ENCODE measurements at places on chromosomes 12 and 14.

DNA sequence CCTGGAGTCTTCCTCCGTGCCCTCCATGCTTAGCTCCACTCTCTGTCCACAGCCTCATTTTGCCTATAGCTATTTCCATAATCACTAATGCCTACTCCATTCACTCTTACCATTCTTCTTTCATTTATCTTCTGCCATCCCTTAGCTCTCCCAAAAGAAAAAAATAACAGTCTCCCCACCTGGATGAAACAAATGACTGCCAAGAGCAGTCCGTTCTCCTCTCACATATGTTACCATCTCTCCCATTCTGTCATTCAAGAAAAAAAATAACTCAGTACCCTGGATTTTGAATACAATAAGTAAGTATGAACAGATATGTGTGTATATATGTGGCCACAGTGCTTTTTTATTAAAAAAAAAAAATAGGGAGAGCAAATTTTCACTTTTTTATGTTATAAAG, 13.2 kb downstream of the DUSP16 start:
- no peak for DNase-seq

GRCh38 chr12:108507971-108508642, 7.0 kb upstream of the FICD start:
- DNase-seq = no peak

- no peak for DNase-seq
These were observed 17.4 kb downstream of the LRP6 start for GRCh38 chr12:12249216-12250050.

DNA sequence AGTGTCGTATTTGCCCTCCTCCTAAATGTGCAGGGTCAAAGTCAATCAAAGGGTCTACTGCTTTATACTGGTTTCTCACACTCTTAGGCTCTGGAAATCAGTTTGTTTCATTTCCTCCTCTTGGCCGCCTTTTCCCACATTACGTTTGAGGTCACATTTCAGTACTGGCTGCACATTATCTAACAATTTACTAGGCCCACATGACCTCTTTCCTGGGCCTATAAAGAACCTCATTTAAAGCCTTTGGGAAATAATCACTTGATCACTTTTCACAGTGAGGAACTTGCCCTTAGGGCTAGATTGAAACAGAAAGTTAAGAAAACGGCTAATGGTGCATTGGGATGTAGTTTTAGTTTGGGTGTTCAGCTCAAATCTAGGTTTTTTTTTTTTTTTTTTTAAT, 497.5 kb downstream of the RERGL start:
- no peak for DNase-seq

- DNase-seq = no peak
These were observed 12.5 kb upstream of the STRN3 start for GRCh38 chr14:31038521-31039166.

GRCh38 chr12:54689984-54690383, 41.8 kb upstream of the DCD start:
- DNase-seq = no peak

DNA sequence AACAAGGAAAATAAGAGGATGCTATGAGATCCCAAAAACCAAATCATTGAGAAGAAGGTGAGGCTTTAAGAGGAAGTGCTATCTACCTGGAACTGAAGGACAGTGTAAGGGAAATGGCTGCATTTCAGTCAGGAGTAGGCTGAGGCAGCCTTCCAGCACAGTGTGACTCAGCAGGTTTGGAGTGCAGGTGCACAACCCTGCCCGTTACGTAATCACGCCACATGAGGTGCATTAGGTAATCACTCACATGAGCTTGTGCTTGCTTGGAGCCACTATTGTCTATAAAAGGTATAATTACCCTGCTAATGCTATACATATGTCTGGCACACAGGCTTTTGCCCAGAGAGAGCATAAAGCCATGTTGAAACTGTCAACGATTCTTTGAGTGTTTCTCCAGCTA, 74.9 kb downstream of the DIO2 start:
- no peak for DNase-seq

DNA sequence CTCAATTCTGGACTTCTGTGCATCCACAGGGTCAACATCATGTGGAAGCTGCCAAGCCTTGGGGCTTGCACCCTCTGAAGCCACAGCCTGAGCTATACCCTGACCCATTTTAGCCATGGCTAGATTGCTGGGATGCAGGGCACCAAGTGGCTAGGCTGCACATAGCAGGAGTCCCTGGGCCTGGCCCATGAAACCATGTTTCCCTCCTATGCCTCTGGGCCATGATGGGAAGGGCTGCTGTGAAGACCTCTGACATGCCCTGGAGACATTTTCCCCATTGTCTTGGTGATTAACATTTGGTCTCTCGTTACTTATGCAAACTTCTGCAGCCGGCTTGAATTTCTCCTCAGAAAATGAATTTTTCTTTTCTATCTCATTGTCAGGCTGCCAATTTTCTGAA, 84.1 kb upstream of the KIF21A start:
- no peak for DNase-seq

DNA sequence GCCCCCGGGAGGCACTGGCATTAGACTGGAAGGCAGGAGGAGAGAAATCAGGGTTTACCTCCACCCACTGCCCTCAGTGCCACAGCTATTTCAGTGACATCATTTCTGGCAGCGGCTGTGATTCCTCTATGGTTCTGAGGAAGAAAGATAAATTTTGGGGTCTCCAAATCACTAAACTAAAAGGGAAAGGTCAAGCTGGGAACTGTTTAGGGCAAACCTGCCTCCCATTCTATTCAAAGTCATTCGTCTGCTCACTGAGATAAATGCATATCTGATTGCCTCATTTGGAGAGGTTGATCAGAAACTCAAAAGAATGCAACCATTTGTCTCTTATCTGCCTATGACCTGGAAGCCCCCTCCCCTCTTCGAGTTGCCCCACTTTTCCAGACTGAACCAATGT, 14.0 kb upstream of the CRY1 start:
- no peak for DNase-seq

DNA sequence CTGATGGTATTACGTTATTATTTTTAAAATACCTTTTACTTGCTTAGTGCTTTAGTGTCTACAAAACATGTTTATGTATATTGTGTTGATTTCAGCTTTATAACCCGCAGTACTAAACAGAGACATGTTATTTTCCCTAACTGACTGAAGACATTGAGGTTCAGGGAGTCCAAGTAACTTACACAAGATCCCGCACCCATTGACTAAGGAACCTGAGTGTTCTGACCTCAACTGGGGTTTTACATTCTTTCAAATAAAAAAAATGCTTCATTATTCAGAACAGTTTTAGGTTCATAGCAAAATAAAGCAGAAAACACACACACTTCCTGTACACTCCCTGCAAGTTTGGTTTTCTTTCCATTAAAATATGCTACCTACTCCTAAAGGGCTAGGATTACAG, 60.4 kb upstream of the METAP2 start:
- DNase-seq = no peak

DNA sequence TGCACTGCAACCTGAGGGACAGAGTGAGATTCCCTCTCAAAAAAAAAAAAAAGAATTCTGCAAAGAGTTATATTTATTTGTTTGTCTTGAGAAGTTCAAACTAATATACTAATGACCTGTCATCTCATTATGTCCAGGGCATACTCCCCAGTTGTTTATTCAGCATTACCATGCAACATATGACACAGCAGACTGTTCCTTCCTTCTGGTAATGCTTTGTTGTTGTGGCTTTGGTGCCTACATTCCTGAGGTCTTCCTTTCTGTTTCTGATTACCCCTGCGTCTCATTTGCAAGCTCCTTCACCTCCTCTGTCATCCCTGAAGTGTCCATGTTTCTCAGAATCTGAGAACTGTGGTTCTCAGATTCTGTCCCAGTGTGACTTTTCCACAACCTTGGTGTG, 55.3 kb downstream of the DERA start:
- no peak for DNase-seq

DNA sequence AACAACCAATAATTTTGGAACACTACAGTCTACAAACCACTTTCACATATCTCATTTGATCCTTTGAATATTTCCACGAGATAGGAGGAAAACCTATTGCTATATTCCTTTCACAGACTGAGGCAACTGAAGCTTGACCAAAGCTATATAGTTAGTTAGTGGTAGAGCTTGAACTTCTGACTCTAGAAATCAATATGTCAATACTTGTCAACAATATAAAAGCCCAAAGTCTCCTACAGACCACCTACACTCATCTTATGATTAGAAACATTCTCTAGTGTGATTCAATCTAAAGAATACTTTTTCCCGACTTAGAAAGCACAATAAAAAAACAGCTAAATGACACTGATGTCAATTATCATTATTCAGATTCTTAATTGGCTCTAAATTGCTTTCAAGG, 139.4 kb downstream of the RPS29 start:
- no peak for DNase-seq

DNA sequence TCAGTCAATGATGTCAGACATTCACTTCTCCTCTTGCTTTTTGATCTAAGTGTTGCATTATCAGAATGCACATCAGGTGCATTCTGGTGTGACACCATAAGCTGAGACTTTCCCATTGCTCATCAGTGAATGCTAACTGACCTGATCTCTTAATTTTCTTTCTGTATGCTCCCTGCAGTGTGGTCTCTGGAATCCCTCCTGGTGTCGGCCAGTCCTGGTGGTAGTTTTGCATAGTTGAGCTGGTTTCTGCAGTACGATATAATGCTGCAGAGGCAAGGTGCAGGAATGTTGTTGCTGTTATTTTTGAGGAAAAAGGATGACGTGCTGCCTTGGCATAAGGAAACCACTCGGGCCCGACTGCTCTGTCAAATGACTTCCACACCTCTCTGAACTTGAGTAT, 11.0 kb upstream of the SRP54 start:
- DNase-seq = no peak

DNA sequence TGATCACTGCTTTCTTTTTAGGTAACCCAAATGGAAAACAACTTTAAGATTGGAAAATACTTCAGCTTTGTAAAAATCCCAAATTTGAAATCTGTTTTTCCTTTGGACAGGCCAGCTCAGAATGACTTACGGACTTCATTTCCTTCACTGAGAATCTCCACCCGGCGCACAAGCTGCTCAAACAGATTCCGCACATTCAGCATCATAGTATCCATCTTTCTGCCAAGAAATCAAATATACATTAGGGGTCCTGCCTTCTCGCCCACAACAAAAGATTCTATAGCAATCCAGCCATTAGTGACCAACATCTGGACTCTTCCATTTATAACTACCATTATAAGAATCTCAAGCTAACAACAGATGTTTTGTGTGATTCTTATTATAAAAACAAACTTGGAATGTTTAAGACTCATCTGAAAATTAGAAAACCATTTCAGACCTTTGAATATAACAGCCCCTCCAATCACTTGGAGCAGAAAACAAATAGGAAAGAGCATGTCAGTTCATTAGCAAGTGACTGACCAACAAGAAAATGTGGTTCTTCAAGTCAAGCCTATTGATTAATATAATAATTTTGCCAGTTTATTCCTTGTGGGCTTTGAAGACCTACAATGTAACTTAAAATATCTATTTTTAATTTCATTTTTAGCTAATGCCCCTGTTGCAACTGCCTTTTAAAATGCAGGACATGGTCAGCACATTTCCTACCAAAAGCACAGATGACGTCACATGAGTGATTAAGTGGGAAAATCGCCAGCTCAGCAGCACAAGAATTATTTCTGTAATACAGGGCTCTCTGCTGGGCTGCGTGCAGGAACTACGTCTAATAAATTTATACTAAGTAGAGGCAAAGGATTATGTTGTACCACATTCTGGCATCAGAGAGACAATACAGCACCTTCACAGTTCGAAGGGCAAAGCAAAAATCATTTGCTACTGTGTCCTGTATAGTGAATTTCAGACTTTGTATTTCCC, 8.5 kb downstream of the RACGAP1 start:
- no peak for DNase-seq

DNA sequence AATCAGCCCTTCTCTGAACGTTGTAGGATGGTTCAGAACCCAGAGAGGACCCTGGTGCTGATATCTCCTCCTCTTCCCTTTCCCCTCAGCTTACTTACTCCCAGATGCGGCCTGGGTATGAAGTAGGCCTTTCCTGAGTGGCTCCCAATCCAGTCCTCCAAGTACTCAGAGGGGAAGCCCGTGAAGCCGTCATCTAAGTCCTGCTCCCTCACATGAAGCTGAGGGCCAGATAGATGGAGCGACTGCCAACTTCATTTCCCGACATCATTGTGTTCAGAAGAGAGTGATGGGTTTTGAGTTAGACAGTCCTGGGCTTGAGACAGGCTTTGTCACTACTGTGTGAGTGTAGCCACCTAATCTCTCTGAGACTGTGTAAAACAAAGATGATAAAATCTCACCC, 2.7 kb downstream of the APOLD1 start:
- no peak for DNase-seq

DNA sequence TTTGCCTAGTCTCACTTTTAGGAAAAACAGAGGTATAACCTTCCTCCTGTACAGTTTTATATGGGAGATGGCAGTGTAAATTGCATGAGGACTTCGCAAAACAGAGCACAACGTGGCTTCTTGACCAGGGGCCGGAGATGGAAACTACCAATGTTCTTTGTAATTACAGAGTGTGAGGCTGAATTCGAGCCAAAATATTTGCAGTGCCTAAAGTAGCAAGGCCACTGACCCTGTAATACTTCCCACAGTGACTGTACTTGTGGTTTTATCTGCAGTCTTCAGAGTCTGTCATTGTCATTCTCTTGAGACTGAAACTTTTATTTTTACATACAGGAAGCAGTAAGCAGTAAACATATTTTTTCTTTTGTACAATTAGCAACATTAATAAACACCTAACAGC, 98.9 kb downstream of the RERG start:
- no peak for DNase-seq

- DNase-seq = no peak
These were observed 19.6 kb downstream of the HIGD1C start for GRCh38 chr12:50971946-50972345.

DNA sequence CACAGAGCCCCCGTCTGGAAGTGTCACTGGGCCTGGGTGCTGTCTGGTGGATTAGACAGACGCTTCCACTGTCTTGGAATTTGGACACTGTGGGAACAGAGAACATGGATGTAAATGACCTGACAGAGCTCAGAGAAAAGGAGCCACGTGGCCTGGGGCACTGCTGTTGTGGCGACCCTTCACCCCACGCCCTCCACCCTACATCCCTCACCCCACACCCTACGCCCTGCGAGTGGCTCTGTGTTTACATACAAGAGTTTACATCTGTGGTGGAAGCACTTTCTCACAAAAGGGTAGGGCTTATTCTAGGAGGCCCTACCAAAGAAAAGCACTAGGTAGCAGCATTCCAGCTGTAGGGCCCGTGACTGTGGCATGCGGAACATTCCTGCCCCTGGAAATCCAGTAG, 47.7 kb downstream of the B4GALNT3 start:
- no peak for DNase-seq

DNA sequence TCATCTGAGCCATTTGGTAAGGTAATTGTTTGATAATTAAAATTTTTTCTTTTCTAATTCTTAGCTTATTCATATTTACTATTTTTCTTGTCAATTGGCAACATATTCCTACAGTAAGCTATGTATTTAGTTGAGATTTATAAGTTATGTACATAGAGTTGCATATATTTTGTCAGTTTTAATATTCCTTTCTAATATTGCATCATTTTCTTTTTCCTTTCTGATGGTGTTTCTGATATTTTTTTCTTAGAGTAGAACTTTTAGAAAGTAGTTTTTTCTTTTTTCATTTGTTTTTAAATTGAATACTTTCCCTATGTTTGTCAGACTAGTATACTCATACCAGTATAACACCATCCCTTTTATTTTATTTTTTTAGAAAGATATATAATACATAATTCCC, 131.3 kb downstream of the TTC6 start:
- DNase-seq = no peak

GRCh38 chr14:48786498-48786897, 799.7 kb downstream of the RPS29 start:
- no peak for DNase-seq

- DNase-seq = no peak
These were observed 41.9 kb downstream of the VDR start for GRCh38 chr12:47862881-47863280.

GRCh38 chr14:90513161-90514014, 116.6 kb downstream of the CALM1 start:
- DNase-seq = no peak

All from GF-D8 (cell line).